ENCODE measurements at places on chromosomes 13 and 19.

DNA sequence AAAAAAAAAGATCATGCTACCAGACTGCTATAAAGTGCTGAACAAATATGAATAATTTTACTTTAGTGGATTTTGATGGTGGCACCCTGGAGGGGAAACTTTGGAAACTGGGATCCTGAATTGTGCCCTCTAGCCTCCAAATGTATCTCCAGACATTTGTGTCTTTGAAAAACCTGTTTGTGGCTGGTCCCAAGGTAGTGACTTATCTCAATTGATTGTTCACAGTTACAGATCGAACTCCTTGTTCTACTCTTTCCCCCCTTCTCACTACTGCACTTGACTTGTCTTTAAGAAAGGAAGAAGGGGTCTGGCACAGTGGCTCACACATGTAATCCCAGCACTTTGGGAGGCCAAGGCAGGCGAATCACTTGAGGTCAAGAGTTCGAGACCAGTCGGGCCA lies 10.5 kb downstream of the RGL3 start:
- DNase-seq: no peak

DNA sequence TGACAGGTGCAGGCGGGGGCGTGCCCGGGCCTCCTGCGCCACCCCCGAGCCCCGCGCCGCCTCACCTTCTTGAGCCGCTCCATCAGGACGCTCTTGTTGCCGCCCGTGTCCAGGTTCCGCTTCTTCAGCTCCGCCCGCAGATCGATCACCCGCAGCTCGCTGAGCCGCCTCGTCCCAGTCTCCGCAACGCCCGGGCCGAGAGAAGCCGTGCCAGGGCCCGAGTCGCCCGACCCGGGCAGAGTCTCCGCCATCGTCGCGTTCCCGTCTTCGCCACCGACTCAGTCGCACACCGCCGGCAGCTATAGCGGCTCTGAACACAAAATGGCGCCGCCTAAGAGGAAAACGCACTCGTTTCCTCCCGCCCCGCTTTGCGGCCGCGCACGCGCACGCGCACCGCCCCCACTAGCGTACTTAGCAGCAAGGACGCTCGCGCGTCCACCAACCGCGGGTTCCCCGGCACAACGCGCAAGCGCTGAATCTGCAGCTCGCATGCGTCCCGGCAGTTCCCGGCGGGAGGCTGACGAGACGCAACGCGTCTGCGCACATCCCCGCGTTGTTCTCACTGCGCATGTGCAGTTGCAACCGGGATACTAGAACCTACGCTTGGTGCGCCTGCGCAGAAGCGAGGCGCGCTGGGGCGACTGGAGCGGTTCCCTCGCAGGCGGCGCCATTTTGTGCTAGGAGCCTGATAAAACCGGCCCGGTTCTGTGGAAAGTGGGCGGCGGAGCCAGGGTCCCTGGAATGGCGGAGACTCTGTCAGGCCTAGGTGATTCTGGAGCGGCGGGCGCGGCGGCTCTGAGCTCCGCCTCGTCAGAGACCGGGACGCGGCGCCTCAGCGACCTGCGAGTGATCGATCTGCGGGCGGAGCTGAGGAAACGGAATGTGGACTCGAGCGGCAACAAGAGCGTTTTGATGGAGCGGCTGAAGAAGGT lies at the start of the genes SAFB and SAFB2:
SAFB (plus strand) TSS at position 619 of the 932 bp plus-strand sequence; CDS start at position 742, 123 bp downstream.
SAFB2 (minus strand) TSS at position 312 of the 932 bp plus-strand sequence; CDS start at position 251, 61 bp downstream.
- peak; percentile 95 for DNase-seq

DNA sequence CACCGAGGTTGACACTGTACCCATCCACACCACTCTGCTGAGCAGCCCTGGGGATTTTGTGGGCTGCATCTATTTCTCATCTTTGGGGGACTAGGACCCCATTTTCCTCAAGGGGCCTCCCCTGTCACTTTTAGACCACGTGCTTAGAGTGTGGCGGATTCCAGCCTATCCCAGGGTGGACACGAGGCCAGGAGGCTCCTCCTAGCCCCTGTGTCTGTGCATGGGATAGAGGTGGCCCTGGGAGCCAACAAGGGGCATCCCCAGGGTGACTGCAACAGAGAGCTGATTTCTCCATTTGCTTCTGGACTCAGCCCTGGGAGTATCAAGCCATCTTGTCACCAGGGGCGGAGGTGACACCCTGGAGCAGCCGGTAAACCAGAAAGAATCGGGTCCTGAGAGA lies 24.2 kb downstream of the CPAMD8 start:
- DNase-seq: no peak

- peak; percentile 64 for DNase-seq
These were observed 80.7 kb downstream of the RNASEH2B start for GRCh38 chr13:50990065-50990817.
